ENCODE measurements at places on chromosomes 11 and 22.

- no peak for DNase-seq
Observed at GRCh38 chr11:79291948-79292347, 148.9 kb downstream of the TENM4 start.

GRCh38 chr11:45141171-45141570 is 5.3 kb upstream of the PRDM11 start:
- no peak for DNase-seq

- DNase-seq, result no peak
Observed at GRCh38 chr11:76783896-76784813, 999 bp downstream of the TSKU start.

GRCh38 chr11:120710354-120711131 is 199.0 kb downstream of the GRIK4 start:
- DNase-seq, result no peak

GRCh38 chr11:70145071-70145470 is 58.0 kb upstream of the FADD start:
- no peak for DNase-seq

- no peak for DNase-seq
Observed at GRCh38 chr11:108732395-108732794, 67.5 kb downstream of the DDX10 start.

DNA sequence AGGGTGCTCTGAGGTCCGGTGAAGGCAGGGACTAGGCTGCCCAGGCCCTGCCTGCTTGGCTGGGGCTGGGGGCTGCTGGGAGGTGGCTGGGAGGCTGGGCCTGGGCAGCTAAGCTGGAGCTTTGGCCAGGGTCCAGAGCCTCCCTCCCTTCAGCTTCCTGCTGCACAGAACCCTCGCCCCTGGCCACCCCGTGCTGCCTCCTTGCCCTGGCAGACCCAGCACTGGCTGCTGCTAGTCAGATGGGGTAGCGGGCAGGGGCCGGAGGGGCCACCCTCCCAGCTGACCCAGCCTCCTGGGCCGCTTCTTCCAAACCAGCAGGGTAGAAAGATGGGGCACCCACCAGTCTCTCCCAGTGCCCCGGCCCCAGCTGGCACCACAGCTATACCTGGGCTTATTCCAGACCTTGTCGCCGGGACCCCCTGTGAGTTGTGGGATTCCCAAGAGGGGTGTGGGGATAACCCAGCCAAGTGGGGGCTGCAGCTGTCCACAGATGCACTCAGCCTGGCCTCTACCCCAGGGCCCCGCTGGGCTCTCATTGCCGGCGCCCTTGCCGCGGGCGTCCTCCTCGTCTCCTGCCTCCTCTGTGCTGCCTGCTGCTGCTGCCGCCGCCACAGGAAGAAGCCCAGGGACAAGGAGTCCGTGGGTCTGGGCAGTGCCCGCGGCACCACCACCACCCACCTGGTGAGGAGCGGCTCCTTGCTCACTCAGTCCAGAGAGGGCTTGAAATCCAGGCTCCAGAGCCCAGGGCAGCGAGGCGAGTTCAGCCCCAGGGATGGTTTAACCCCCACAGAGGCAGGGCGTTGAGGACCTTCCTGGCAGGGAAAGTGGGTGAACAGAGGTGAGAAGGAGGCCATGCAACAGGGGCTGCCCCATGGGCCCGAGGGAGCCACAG is at the start of gene SYT8:
Gene SYT8, plus strand, starts transcription at position 212 of the 892 bp plus-strand sequence. Its CDS starts 116 bp downstream, at position 328.
- DNase-seq, result no peak

- DNase-seq, result peak; percentile 10
Observed at GRCh38 chr11:125429174-125429707, 66.8 kb downstream of the FEZ1 start.

GRCh38 chr11:35304386-35304775 is 115.0 kb downstream of the SLC1A2 start:
- DNase-seq, result no peak

- DNase-seq, result no peak
Observed at GRCh38 chr22:17788528-17789378, 14.5 kb upstream of the BID start.

DNA sequence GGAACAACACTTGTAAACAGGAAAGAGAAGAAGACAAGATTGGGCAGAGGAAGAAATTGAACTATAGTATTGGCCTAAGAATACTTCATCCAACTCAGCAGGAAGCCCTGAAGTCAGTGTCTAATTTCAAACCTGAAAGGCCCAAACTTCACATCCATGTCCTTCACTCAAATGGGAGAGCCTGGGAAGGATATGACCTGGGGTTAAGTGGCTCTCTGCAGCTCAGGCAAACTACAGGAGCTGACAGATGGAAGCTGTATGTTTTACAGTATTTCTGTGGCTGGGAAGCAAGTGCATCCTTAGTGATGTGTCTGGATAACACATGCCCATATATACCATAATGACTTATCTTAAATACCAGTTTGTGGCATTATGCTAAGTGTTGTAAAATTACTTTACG is 196.2 kb downstream of the SOX6 start:
- no peak for DNase-seq
